IMR-90 (cell line): ENCODE measurements at places on chromosomes 1 and 21.

DNA sequence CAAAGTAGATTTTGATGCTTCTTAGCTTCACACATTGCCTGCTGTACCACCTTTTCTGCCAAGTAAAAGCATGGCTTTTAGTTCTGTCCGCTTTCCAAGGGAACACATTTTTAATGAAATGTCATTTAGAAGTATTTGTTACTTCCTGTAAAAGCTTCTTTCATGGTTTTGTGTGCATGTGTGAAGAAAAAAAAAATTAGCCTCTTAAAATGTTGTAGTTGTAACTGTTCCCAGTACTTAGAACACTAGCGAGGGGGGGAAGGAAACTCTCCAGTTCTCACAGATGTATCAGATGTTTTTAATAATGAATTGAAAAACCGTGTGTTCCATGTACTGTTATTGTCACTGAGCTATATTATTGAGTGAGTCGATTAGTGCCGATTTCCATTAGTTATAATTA lies 568.3 kb upstream of the ADGRL2 start:
- DNase-seq: no peak

DNA sequence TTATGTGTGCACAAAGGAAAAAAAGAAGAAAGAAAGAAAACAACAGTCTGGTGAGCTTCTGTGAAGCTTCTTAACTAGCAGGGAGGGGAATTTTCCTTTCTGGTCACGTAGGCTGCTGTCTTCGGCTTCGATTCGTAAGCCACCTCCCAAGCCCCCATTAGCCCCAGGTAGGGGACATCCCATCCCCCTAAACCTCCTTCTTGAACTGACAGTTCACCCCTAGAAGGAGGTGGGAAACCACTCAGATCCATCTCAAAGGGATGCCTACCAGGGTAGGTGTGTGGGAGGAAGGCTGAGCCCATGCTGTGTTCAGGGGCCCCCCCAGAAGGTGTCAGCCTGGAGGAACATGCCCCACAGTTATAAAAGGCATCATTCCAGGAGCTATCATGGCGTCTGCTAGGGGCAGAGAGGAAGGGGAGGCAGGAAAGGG lies 25.8 kb downstream of the CD247 start:
- no peak for DNase-seq

DNA sequence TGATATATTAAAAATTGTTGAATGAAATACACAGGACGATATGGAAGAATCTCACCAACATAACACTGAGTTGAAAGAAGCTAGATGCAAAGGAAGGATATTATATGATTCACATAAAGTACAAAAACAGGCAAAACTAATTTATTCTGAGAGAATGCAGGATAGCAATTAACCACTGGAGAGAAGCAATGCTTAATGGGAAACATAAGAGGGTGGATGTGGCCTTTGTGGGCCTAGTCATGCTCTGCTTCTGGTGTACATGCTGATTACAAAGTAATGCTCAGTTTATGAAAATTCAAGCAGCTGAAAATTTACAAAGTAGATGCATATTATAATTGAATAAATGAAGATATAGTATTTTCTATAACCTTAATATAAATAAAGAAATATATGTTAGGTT lies 326.4 kb upstream of the ADAMTS5 start:
- DNase-seq: no peak

DNA sequence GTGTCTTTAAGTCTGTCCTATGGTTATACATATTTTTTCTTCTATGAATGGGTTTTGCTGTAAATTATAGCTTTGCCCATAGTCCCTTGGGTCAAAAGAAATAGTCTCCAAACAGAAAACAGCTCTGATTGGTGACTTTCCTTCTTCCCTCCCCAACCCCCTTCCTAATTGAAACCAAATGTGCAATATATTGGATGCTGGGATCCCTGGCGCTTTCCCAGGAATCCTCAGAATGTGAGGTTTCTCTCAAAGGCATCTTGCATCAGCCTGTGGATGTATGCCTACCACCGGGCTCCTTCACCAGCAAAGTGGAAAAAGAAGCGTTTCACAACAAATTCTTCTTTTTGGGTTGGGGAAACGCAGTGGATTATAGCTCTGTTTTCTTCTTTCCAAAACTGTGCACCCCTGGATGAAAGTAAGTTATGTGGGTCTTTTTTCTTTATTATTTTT lies at the start of gene DDR2:
TSS of gene DDR2 (plus strand) at position 248 of the 450 bp plus-strand sequence. CDS start 86,600 bp downstream, outside the sequence.
- peak; percentile 96 for DNase-seq

DNA sequence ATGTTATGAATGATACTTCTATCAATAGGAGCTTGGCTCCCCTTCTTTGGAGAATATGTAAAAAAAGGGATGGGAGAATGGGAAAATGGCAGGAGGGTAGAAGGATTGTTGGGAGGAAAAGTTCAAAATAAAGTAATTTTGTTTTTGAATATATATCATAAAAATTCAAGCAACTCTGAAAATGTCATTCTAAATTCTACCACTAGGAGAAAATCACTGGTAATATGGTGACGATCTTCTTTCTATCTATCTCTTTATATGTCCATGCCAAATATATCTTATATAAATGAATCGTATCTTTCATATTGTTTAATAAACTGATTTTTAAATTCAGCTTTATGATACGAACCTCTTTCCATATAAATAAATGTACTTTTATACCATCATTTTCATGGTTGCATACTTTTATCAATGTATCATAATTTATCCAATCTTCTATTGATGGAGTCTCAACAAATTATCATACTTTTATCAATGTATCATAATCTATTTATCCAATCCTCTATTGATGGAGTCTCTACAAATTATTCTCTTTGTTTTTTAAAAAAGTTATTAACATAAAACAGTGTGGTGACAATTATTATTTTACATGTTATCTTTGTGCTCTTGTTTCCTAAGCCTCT lies 73.7 kb upstream of the MARK1 start:
- no peak for DNase-seq

DNA sequence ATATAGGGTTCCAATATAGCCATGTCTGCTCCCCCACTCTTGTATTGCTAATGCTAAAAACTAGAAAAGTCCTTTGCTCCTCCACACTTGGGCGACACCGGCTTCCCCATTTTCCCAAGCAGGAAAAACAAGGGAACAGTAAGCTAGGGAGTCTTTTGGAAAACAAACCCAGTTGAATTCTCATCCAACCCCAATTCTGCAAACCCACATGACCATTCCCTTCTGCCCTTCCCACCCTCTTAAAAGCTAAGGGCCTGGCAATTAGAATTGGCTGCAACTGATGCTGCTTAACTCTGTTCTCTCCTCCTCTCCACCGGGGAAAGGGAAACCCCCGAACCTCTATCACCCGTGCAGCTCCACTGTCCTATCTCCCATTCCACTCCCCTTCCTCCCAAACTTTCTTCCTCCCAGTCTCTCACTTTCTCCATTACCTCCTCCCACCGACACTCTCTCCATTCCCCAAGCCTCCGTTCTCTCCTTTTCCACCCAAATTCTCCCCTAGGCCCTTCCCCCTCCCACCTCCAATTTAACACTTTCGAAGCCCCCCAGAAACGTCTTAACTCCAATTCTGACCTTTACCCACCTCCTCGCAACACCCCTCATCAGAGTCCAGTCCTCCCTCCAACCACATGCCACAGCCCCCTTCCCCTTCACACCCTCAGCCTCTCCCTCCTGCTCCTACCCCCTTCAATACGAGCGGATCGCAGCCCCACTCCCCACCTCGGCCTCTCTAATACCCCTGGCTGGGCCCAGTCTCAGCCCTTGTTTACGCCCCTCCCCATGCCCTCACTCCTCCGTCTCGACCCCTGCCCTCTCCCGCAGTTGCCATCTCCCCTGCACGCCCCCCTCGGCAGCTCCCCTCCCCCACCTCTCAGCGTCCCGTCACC lies 701 bp downstream of the DEDD start:
- DNase-seq: peak; percentile 24
